ENCODE measurements at places on chromosomes 12 and 14. TPM values are rescaled to one million over a fixed set of nuclear protein-coding genes. Genes with fewer than 3 reads are reported as not detected.

SYNE3 gene
- 1.1 TPM for total RNA-seq

ZCCHC8 gene
- total RNA-seq, result 46.6 TPM

CLSTN3 gene
- 37.5 TPM for total RNA-seq

RNU4-1 gene
- 3,670 TPM for total RNA-seq

PPM1H gene
- total RNA-seq, result 36.7 TPM

DPF3 gene
- 9.6 TPM for total RNA-seq

PDE3A gene
- total RNA-seq, result 19.6 TPM

TFCP2 gene
- 19.6 TPM for total RNA-seq

BMP4 gene
- 24.8 TPM for total RNA-seq
